ENCODE measurements at places on chromosomes 6 and 20. TPM values are rescaled to one million over a fixed set of nuclear protein-coding genes. Genes with fewer than 3 reads are reported as not detected.

LPIN3 gene
- 11.0 TPM for total RNA-seq

CABLES2 gene
- total RNA-seq: 2.1 TPM

DYNLT2 gene
- total RNA-seq: 5.7 TPM

HFE gene
- 4.9 TPM for total RNA-seq
